ENCODE measurements at places on chromosomes 5 and 9.

GRCh38 chr5:72210888-72211678 is 103.8 kb downstream of the MAP1B start:
- DNase-seq, result peak; percentile 47

GRCh38 chr5:74519161-74519571 is 121.4 kb downstream of the ENC1 start:
- DNase-seq, result no peak

DNA sequence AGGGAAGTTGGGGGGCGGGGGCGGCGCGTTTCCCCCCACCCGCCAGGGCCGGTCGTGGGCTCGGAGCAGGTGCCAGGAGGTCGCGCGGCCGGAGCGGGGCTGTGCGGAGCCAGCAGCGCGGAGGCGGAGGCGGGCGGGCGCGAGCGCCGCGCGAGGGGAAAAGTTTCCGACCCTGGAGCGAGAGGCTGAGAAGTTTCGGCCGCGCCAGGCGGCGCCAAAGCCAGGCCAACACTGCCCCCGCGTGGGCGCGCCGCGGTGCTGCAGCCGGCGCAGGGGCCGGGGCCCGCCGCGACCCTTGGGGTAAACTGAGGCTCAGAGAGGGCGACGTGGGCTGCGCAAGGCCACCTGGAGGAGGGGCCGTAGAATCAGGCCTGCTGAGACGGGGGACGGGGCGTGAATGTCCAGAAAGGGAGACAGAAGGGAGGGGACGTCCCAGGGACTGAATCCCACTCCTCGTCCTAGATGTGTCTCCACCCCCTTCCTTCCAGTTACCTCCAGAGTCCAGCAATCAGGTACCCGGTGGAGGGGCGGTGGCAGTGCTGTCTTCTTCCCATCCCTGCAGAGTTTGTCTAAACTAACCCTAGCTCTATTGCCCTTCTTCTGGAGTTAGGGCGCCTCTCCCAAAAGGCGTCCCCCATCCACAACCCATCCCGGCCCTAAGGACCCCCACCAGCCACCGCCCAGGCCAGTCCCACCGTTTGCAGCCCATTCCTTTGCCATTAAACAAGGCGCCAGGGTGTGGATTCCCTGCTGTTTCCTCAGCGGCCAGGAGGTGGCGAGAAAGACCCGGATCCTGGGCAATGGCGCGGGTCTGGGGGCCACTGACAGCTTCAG is 10.2 kb downstream of the C9orf50 start:
- DNase-seq, result peak; percentile 93

DNA sequence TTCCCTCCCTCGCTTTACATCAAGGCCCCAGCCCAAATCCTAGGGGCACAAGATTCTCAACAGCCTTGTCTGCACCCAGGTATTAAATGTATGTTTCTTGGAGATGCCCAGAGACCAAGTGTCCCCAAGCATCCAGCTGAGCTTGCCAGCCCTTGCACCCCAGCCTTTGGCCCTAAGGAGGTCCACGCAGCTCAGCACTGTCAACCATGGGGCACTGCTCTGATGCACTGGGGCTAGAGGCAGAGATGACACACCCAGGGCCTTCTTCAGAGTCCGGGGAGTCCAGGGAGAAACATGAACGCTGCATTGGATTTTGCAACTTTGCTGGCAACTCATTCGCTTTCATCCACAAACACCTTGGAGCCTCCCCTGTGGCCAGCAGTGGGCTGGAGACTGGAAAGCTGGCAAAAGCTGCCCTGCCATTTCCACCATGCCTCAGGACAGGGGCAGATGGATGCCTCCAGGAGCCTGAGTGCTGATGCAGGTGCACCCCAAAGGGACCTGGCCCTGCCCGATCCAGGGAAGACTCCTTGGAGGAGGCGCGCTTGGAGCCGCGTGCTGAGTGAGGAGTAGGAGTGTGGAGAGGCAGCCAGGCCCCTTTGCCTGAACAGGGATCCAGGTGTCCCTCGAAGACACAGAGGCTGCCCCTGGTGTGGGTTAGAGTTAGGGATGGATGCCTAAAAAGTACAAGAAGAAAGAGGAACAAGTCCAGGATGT is 19.3 kb downstream of the PAEP start:
- no peak for DNase-seq

DNA sequence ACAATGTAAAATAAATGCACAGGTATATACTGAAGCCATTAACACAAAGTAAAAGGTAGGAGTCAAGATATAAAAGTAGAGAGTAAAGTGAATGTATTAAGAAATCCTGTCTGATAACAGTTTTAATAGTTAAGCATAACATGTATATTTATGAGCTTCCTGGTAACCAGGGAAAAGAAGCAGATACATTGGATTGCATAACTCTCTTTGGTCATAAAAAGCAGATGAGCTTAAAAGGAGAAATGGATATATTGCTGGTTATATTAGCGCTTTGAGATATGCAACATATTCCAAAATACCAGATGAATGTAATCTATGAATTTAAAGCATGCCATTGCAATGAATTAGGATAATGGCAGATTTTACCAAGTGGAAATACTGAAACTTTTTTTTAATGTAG is 6.2 kb upstream of the TNFSF8 start:
- DNase-seq, result no peak

DNA sequence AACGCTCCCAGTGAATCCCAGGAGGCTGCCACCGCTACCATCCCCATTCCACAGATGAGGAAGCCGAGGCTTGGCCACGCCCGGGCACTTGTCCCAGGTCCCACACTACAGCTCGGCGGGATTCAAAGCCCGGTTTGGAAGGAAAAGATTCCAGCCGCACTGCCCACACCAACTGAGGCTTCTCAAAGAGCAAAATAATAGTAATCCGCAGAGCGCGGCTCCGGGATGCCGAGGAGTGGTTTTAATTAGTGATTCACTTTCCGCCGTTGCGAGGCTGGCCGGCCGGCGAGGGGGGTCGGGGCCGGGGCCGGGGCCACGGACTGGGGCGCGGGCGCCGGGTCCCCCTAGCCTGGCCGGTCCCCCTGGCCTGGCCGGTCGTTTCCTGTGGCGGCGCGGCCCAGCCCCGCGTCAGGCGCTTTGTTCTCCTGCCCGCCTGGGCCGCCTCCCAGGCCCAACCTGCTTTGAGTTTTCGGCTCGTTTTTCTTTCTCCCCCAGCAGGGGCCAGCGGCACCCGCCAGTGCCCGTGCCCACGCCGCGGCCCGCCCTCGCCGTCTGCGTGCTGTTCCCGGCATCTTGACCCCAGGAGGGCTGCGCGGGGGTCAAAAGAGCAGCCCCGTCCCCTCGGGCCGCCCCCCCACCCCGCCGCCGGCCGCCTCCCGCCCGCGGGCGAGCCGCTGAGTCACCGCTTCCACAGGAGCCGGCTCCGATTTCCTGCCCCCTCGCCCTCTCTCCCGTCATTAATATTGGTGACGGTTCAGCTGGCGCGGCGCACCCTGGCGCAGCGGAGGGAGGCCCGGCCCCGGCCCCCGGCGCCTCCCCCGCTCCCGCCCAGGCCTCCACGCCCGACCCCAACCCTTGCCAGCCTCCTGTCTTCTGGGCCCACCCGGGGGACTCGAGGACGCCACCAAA is 31.2 kb downstream of the FGF18 start:
- peak; percentile 74 for DNase-seq

DNA sequence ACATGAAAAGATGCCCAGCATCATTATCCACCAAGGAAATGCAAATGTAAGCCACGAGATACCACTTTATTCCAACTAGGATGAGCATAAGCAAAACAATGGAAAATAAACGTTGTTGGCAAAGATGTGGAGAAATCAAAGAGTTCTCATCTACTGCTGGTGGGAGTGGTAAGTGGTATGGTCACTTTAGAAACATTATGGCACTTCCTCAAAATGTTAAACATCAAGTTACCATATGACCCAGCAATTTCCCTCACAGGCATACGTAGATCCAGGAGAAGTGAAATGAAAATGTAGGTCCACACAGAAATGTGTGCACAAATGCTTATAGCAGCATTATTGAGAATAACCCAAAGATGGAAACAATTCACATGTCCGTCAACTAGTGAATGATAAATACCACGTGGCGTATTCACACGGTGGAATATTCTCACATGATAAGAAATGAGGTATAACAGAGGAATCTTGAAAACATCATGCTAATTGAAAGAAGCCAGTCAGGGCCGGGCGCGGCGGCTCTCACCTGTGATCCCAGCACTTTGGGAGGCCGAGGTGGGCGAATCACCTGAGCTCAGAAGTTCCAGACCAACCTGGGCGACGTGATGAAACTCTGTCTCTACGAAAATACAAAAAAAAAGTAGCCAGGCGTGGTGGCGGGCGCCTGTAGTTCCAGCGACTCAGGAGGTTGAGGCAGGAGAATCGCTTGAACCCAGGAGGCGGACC is 16.4 kb upstream of the FLT4 start:
- DNase-seq, result no peak

GRCh38 chr9:133135146-133135745 is 14.2 kb upstream of the RALGDS start:
- peak; percentile 13 for DNase-seq

DNA sequence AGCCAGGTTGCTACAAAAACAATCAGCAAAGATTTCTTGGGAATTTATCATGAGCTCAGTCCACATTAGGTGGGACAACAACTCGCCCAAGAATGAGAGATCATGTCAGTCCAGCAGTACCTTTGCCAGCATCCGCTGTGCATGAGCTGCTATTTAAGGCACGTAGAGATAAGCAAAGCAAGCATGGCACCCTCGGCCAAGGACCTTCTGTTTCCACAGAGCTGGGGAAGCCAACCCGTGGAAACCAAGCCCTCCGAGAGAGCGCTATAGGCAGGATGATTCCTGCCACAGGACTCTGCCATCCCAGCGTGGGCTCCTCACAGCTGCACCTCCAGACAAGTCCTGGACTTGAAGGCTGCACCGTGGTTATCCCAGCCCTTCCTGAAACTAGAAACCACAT is 189.5 kb upstream of the PPP1R26 start:
- DNase-seq, result no peak

DNA sequence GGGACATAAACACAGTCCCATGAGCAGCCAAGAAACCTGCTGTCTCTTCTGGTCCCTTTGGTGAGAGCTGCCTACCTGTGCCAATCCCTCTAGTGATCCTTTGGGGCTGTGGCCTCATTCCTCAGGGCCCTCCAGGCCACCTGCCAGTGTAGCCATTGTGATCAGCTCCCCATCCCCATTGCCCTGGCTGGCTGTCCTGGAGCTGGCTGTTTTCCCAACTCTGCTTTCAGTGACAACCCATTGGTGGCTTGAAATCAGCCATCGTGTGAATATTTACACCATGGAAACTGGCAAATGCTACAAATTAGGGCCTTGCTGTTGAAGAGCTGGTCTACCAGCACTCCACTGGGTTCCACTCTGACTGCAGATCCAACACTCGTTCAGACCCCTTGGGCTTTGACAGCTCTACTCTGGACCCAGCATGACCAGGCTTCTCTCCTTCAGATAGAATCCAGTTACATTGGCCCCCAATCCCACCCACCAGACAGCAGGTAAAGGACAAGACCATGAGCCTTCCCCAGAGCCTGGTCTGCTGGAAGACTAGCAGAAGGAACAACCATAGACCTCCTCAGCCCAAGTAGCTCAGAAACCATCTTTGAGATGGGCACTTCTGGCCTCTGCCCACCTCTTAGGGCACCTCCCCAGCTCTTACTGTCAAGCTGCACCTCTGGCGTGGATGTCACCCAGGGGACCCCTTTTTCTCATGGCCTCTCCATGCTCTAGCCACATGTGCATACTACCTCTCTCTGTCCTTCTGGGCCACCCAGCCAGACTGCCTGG is 69.2 kb upstream of the NEK6 start:
- no peak for DNase-seq

DNA sequence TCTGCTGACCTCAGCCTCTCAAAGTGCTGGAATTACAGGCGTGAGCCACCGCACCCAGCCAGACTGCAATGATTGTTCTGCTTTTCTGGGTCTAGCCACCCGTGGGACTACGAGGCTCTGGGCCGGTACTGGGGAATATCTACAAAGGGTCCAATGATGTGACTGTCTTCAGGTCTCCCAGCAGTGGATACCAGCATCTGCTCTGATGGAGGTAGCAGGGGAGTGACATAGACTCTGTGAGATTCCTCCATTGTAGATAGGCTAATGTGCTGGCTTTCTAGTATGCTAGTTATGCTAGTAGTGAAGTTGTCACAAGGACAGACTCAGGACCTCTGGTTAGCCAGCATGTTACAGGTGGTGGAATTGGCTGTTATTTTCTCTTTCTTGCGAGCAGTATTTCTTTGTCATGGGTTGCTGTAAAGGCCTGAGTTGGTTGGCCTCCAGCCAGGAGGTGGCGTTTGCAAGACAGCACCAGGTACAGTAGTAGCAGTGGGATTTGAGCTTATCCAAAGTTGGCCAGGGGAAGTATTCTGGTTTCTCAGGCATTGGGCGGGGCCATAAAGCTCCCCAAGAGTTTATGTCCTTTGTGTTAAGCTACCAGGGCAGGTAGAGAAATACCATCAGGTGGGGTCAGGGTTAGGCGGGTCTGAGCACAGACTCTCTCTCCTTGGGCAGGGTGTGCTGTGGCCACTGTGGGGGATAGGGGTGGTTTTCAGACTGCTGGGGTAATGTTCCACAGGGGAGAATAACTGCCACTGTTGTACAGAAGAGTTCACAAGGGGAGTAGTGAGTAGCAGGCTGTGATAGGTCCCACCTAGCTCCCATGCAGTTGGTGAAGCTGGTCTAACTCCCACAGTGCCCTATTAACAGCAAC is 105.2 kb downstream of the SGCD start:
- no peak for DNase-seq

GRCh38 chr5:37803487-37803886 is 36.4 kb downstream of the GDNF start:
- no peak for DNase-seq

GRCh38 chr5:120158211-120158610 is 305.9 kb upstream of the PRR16 start:
- DNase-seq, result no peak

- no peak for DNase-seq
These were observed 179.8 kb downstream of the FGF1 start for GRCh38 chr5:142506046-142506445.

GRCh38 chr5:68432682-68433081 is 217.1 kb downstream of the PIK3R1 start:
- DNase-seq, result no peak

DNA sequence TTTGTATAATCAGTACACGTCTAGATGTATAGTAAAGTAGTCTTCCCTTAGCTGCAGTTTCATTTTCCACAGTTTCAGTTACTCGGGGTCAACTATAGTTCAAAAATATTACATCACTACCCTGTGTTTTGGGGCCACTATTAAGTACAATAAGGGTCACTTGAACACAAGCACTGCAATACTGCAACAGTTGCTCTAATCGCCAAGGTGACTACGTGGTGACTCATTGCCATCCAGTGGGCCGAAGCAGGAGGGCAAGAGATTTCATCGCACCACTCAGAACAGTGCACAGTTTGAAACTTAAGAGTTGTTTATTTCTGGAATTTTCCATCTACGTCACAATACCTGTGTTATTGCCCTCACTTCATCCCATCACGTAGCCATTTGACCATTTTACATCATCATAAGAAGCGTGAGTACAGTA is at the start of gene ARL14EPL:
TSS of gene ARL14EPL (plus strand) at position 379 of the 424 bp plus-strand sequence. CDS start 18,994 bp downstream, outside the sequence.
- DNase-seq, result peak; percentile 28

- peak; percentile 26 for DNase-seq
These were observed 10.9 kb upstream of the CLIC3 start for GRCh38 chr9:137007108-137007815.

DNA sequence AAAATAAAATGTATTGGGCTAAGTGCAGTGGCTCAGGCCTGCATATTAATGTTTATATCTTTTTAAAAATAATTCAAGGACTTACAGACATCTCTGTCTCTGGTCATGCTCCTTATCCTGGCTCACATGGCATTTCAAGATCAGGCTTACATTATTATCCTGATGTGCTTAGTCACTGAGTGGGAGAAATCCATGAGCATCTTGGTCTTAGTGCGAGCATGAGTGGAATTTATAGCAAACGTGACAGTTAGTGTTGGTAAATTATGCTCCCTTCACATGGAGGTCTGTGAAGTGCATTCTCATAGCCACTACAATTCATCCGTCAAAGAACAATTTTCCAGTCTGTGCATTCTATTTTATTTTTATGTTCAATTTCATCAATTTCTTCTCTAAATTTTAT is 237.8 kb upstream of the EDIL3 start:
- DNase-seq, result no peak
